ENCODE measurements at places on chromosomes 5 and 9.
A peak's percentile ranks its signal among the peaks of the same experiment; 100 is the strongest.

DNA sequence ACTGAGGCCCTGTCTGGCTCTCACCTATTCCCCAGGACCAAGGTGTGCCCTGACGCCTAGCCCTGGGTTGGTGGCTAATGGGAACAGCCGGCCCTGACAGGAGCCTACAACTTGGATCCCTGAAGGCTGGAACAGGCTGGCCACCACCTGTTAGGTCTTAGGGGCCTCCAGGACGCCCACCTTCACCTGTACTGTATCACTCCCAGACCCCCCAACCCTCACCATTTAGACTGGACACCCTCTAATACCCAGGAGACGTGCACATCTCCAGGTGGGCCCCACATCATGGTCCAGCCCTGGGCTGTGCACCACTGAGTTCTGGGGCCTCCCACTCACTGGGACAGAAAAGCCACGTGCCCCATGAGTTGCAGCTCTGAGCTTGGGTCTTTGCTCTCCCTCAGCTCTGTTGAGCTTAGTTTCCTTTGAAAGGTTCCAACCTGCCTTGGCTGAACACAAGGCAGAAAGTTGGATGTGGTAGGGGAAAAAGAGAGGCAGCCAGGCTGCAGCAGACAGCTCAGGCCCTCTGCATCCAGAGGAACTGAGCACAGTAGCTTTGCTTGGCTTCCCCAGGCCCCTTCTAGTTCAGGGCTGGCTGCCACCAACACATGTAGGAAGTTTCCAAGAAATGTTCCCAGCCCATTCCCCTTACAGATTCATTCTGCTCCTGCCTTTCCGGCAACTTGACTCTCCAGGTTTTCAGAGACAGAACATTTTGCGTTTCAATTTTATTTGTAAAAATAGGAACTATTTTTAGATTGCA lies 116.8 kb upstream of the TBC1D2 start:
- no peak for DNase-seq

GRCh38 chr5:50710838-50711237 lies 44.4 kb downstream of the PARP8 start:
- DNase-seq: no peak

DNA sequence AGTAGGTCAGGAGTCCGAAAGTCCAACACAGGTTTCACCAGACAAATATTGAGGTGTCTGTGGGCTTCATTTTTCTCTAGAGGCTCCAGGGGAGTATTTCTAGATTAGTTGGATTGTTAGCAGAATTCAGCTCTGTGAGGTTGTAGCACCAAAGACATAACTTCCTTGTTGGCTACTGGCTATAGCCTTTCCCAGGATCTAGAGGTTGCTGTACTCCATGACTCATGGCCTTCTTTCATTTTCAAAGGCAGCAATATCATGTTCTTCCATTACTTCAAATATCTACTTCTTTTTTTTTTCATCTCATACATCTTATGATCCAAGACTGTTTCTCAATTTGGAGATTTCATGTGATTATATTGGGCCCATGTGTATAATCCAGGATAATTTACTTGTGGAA lies 404.0 kb upstream of the FAM174A start:
- no peak for DNase-seq

DNA sequence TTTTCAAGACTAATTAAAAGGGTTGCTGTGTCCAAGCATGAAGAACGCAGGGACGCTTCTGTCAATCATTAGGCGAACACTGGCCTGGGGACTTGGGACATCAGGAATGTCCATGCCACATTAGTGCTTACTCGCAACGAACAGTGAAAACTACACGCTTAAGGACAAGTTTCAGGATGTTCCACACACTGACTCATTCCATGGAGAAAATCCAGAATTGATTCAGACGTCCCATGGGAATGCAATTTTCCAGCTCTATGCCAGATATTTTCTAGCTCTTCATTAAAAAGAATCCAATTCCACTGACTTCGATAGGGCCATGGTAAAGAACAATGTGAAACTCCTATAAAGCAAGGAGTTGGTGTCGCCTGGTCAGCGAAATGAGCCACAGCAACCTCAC lies 98.2 kb downstream of the CAMSAP1 start:
- no peak for DNase-seq

DNA sequence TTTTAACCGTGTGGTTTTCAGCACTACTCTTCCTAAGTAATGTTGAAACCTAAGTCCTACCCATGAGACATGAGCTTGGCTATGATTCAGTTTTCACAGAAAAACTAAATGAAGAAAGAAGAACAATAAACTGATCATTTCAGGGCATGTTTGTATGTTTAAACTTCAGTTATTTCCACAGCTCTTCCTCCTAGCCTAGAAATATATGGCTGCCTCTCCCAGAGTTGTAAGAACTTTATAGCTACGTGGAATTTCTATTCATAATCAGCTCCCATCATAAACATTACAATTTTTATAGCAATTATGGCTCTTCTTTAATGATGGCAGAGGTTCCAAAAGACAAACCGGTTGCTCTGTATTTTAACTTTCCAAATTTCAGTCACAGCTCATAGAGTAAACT lies 314.7 kb upstream of the ADAMTSL1 start:
- no peak for DNase-seq

DNA sequence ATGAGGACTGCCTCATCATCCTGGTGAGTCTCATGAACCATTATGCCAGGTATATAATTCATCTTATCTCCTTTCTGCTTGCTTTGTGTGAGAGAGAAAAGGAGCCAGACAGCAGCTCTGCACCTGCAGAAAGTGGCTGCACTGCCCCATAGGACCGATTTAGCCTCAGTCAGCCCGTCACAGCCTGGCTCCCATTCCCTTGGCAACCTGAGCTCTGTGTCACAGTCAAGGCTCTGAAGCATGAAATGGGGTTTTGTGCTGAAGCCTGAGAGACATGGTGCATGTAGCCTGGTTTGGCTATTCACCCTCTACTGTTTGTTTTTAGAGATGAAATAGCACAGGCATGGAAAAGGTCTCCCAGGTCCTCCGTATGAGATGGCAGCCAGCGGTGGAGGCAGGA lies 198.3 kb downstream of the KCTD16 start:
- DNase-seq: no peak

DNA sequence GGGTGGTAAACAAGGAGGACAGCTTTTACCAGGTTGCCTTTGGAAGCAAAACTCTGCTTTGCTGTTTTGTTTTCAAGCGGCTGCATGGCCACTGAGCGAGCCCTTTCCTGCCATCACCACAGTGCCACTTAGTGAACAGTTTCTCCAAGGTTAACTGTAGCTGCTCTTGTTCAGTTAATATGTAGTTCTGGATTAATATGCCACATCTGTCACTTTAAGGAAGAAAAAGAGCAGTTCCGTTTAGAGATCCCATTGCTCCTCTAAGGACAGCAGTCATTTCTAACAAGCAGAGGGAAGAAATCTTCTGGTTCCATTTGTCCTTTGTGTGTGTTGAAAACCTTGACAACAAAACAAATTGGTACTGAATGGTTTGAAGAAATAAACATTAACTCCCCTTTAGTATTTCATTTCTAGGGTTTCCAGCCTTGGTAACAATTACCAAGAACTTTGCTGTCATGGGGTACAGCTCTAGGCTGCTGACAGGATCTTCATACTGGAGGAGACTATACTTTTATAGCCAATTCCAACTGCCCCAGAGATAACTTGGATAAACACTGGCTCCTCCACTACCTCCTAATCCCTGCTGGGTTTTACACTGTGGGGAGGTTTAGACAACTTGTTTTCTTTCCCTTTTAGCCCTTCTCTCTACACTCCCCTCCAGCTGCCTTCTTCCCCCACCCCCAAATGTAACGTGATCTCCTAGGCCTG lies 10.3 kb upstream of the ABL1 start:
- no peak for DNase-seq

- no peak for DNase-seq
These were observed 35.1 kb downstream of the SMARCA2 start for GRCh38 chr9:2050236-2050635.

DNA sequence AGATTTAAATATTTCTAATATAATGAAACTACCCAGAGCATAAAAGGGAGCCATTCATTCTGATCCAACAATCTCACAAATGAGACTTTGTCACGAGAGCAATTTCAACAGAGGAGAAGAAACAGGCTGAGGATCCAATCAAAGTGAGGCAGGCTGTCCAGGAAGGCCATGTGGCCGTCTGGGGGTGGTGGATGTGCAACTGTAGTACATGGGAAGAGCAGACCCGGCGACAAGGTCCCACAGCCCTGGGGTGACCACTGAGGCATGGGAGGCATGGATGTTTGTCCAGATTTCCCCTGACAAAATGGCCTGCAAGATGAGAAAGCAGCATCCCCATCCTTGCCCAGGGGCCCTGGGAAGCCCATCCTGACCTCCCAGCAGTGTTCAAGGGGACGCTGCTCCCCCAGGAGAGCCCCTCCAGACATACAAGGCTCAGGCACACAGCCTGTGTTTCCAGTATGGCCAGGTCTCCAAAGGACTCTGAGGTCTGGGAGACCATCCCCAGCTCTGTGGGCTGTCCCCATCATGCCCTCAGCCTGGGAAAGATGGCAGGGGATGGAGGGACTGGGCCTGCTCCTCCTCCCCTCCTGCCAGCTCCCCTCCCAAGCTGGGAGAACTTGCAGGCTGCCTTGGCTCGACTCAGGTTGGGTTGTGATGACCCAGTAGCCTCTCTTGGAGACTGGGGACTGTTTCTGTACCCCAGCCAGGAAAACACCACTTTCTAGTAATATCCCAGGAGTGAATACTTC lies 27.5 kb upstream of the FCN2 start:
- DNase-seq: no peak

DNA sequence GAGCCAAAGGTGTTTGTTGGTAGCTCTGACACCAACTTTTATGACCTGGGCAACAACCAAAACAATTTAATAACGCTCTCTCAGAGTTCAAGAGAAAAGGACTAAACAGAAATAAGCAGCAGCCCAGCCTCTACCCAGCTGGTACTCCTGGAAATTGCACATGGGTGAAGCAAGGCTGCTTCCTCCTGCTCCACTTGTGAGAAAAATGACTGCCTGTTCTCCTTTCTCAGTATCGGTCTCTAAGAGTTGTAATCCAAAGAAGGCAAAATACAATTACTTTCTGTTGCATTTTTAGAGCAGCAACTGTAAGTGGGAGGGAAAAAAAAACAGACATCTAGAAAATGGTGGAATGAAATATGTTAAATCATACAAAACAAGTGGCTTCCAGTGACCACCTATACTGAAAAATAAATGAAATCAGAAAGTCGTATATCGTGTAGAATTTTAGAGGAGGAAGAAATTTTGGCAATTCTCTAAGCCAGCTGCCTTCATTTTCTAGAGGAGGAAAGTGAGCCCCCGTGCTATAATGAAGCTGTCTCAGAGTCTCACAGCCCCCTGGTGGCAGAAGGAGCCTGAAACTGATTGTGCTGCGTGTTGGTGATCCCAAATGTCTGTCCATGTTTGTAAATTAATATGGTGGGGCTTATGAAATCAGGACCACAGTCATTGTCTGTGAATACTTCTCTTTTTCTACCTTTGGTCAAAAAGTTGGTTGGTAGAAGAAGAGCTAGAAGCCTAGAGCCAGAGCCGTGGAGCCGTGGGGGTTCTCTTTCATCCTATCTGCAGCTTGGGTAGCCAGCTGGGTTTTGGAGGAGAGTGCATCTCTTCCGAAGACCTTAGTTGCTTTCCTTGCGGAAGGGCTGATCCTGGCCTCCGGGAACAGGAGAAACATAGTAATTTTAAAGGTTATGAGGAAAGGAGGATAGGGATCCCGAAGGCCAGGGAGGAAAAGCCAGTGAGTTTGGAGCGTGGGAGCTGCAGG lies 139.9 kb downstream of the PIP5K1B start:
- DNase-seq: no peak

GRCh38 chr5:165334201-165334600 lies 1828.8 kb downstream of the MAT2B start:
- DNase-seq: no peak

DNA sequence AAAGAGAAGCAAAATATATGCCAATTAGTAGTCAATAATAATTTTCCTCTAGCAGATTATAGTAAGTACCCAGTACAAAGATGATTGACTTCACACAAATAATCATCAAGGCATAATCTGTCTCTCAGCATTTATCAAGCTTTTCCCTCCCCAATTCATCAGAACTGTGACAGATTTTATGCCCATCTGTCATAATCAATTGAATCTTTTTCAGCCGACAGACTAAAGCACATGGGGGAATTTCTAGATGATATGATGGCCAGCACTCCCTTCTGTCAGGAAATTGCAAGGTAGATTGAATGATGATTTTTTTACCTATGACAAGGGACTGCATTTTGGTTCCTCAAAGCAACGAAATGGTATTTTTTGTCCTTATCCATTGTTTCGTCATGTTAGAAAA lies 227.1 kb upstream of the CYLC2 start:
- DNase-seq: no peak

- no peak for DNase-seq
These were observed 56.5 kb upstream of the COL5A1 start for GRCh38 chr9:134585021-134585561.

DNA sequence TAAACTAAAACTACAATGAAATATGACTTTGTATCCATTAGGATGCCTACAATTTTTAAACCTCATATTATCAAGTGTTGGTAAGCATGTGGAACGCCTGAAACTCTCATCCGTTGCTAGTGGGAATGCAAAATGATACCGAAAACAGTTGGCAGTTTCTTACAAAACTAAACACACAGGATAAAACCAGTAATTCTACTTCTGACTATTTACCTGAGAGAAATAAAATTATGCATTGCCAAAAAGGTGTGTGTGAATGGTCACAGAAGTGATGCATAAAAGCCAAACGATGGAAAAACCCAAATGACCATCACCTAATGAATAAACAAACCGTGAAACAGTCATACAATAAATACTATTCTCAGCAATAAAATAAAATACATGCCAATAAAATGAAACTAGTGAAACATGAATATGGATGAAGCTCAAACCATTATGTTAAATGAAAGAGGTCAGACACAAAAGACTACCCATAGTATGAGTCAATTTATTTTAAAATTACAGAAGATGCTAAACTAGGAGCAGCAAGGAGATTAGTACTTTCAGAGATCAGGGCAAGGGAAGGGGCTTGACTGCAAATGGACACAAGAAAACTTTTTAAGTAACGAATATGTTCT lies 13.4 kb downstream of the AUH start:
- DNase-seq: no peak

- DNase-seq: peak; percentile 35
These were observed 269.1 kb downstream of the FANCC start for GRCh38 chr9:95048225-95049087.

GRCh38 chr5:113806904-113807303 lies 293.4 kb downstream of the YTHDC2 start:
- no peak for DNase-seq

DNA sequence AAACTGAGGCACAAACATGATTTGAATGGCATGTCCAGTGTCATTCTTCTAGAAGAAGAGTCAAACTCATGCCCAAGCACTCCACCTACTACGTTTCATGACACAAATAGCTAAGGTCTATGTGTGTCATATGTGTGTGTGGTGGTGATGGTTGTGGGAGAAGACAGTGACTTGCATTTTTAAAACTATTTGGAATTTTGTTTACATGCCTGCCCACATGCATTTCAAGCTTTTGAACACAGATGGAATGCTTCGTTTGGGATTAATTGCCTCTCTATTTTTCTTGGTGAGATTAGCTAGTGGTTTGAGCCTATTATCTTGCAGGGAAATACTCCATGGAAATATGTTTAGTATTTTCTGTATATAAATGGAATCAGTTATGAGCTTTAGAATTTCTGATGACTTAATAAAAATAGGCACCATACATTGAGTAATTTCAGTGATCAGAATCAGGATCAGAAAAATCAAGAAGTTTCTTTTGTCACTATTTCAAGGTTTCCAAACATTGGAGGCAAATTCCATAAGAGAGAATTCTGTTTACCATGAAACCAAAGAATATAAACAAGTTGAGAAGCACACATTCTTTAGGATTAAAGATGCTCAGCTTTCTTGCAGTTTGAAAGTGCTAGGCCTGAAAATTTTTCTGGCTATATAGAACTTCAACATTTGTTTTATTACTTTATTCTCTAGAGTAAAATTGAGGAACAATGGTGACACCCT lies 260.3 kb upstream of the SEMA6A start:
- no peak for DNase-seq
